COR-L47 (cell line): ENCODE measurements at places on chromosomes 2 and 18.

GRCh38 chr18:58569490-58569911 is 59.4 kb downstream of the ALPK2 start:
- no peak for DNase-seq

- no peak for DNase-seq
Measured at GRCh38 chr2:68722712-68723111, 11.9 kb upstream of the ARHGAP25 start.

DNA sequence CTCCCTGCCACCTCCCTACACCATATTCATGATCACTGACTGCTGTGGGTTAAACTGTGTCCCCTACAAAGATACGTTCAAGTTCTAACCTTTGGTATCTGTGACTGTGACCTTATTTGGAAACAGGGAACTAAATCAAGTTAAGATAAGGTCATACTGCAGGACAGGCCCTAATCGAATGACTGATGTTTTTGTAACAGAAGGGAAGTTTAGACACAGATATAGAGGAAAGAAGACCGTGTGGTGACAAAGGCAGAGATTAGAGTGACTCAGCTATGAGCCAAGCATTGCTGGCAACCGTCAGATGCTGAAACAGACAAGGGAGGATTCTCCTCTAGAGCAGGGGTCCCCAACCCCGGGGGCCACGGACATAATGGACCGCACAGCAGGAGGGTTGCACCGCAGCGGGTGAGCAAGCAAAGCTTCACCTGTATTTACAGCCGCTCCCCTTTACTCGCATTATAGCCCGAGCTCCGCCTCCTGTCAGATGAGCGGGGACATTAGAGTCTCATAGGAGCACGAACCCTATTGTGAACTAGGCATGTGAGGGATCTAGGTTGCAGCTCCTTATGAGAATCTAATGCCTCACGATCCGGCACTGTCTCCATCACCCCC is 28.9 kb upstream of the RNF152 start:
- no peak for DNase-seq

DNA sequence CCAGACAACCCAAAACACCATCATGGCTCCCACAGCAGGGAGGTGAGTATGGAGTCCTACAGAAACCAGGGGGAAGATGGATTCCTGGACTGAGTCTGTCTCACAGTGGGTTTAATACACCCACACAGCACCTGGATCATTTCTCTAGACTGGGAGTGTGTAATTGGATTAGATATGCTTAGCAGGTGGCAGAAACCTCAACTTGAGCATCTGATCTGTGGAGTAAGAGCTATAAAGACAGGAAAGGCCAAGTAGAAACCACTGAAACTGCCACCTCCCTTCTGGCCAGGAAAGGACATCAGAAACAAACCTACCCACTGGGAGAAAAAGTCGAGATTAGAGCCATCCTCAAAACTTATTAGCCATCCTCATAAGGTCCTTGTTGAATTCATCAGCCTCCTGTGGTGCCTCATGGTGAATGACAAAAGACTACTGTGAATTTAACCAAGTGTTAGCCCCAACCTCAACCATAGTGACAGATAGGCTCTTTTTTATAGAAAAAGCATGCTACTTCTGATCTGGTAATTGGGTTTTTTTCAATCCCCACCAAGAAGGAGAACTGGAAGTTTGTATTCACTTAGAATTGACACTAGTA is 28.1 kb upstream of the CHST9 start:
- DNase-seq, result no peak
